ENCODE measurements at places on chromosomes 1 and 21. TPM values are rescaled to one million over a fixed set of nuclear protein-coding genes. Genes with fewer than 3 reads are reported as not detected.

Gene PSEN2
- 102 TPM for polyA plus RNA-seq

- DNase-seq: peak; percentile 8
Observed at GRCh38 chr1:95561346-95561745, 327.3 kb downstream of the RWDD3 start.

Gene XCL2
- polyA plus RNA-seq: 0.37 TPM

DNA sequence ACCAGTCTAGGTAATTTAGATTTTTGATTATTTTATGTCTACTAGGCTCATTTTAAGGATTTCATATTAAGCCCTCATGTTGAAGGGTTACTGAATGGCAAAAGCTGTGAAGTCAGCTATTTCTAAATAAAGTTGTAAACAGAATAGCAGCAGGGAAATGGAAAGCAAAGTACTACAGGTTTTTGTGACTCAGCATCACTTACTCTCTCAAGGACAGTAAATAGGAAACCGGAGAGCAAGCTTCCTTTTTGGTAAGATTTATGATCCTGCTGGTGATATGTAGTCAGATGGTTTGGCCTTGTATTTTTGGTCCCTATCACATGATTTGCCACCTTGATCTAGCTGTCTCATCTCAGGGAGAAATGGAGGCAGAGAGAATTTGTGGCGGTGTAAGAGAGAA is 226.0 kb downstream of the RPS6KC1 start:
- DNase-seq: no peak

DNA sequence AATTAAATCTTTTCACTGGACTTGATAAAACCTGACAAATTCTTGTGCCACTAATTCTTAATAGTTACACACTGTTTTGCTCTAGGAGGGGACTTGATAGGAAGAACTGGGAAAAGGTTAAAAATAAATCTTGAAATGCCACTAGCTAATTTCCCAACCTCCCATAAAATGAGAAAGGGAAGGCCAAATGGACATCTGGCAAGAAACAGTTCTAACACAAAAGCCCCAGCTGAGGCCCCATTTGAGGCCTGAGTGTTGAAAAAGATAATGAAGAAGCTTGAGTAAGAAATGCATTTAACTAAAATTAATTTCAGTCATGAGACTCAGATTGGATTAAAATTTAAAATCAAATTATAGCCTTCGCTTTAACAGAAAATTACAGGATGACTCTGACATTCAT is 11.2 kb upstream of the RAP1GAP start:
- DNase-seq: no peak
